ENCODE measurements at places on chromosomes 1 and 21.

DNA sequence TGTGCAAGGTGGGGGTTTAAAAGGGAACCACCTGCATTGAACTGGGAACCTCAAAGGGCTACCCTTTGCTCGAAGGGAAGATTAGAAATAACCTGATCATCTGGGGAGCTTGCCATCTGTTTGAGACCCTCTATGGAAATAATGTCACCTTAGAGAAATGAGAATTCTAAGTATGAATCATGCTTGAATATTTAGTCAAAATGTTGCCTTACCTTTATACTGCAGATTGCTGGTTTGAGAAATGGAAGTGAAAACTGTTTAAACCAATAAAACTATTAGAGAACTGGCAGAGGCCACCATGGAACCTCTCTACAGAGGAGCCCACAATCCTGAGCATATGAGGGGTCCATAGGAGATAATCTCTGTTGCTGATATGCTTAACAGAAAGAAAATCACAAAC lies 131.2 kb upstream of the FAM78B start:
- DNase-seq, result no peak

GRCh38 chr1:111110197-111110899 lies 29.5 kb downstream of the DRAM2 start:
- no peak for DNase-seq

- no peak for DNase-seq
Measured at GRCh38 chr1:77310924-77311323, 29.1 kb downstream of the AK5 start.

DNA sequence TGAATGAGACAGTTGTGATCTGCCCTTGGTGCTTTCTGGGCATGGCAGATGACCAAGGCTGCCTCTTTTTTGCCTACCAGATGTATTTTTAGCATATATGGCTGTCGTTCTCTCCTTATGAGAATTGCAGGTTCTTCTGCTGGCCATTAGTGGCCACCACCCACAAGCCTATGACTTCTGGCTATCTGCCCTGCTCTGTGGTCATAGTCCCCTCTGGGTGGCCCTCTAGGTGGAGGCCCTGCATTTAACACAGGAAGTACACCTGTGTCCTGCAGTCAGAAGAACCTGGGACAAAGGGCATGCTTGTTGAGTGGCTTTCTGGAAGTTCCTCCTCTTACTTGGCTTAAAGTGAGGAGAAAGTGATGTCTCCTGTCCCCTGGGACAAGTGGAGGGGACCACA lies 6.5 kb downstream of the FCAMR start:
- DNase-seq, result no peak

- no peak for DNase-seq
Measured at GRCh38 chr1:117563492-117563875, 42.4 kb upstream of the TENT5C start.

GRCh38 chr1:202046748-202047708 lies 36.6 kb downstream of the ELF3 start:
- peak; percentile 63 for DNase-seq

GRCh38 chr21:42474043-42474831 lies 21.8 kb downstream of the RSPH1 start:
- DNase-seq, result peak; percentile 83

DNA sequence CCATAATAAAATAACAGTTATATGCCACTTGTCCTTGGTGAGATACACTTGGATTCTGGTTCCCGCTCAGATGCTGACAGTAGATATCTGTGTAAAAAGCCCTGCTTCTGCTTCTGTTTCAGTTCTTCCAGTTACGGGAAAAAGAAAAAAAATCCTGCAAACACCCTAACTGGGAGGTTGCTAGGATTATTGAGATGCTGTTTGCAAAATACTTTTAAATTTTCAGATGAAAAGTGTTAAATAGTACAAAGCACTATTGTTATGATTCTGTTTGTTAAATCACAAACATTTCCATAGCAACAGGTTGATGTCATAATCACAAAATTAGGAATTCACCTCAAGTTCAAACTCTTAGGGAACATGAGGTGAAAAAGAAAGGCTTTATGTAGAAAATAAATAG lies 232.3 kb downstream of the HMCN1 start:
- no peak for DNase-seq

GRCh38 chr1:211736351-211736915 lies 61.0 kb upstream of the NEK2 start:
- no peak for DNase-seq

DNA sequence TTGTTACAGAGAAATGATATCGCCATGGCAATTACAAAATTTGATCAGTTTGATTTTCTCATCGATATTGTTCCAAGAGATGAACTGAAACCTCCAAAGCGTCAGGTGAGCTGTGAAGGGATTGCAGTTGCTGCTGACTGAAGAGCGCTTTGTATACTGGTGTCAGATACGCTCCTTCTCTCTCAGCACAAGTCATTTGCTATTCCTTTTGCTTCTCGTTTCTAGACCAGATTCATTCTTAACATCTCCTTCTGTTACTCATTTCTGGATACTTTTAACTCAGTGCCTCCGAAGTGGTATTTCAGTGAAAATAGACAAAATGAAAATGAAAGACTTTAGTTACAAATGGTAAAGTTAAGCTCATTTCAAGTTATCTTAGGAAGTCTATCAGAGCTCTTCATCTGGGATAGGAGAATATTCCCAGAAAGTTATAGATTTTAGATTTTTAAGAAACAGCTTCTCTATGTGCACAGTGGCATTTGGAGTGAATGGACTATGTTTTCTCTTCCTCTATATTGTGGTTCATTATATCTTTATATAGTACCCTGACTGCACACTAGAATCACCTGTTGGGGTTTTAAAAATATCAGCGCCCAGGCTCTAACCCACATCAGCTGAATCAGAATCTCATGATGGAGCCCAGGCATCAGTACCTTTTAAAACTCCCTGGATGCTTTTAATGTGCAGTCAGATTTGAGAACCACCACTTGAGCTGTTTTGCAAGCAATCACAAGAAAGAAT lies 30.3 kb upstream of the KCNQ4 start:
- no peak for DNase-seq

DNA sequence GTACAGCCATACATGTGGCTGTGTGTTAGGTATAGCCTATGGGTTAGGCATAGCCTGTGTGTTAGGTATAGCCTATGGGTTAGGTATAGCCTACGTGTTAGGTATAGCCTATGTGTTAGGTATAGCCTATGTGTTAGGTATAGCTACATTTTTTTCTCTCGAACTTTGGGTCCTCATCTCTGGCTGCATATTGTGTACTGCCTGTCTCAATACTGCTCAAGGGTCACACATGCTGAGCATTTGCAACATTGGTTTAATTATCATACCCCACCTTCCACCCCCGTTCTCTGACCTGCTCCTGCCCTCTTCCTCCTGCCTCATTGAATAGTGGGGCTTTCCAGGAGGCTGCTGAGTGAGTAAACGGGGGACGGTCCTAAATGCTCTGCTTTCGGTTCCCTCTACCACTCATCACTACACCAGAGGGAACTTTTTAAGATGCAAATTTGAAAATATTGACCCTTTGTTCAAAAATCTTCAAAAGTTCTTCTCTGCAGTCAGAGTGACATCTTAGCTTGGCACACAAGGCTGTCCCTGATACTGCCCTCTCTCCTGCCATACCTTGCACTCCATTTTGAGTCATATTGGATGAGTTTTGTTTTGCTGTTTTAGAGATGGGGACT lies 17.8 kb downstream of the OR2B11 start:
- DNase-seq, result no peak

DNA sequence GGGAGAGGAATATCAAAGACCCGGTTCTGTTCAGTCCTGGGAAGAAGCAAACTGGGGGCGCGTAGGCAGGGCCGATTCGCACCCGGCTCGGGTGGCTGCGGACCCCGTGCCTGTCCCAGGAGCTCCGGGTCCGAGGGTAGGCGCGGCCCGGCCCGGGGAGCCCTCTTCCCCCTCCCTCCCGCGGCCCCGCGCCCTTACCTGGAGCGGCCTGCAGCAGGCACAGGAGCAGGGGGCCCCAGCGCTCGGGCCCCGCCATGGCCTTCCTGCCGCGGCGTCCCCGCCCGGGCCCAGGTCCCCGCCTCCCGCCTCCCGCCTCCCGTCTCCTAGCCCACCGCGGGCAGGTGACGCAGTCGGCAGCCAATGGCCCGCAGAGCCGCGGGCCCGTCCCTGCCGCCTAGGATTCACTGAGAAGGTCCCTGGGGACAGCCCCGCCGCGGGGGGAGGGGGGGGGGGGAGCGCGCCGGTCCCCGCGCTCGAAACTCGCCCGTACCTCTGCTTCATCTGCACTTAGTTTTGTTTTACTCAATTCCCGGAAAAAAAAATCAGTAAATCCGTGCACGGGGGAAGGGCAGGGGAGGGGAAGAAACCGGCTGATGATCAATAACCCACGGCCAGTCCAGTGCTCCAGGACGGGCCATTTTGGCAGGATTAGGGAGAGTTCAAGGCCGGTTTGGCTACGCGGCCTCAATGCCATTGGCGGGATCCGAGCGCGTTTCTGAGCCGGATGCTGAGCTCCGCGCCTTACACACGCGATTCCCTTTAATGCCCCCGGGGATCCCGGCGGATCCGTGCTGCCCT lies at the start of gene IFNLR1:
Gene IFNLR1 (minus strand): TSS at position 297 of the 798 bp plus-strand sequence. CDS start 41 bp downstream, at position 256.
- DNase-seq, result peak; percentile 66

GRCh38 chr1:62834400-62834961 lies 50.5 kb downstream of the ATG4C start:
- no peak for DNase-seq

GRCh38 chr21:16421965-16422364 lies 692.2 kb downstream of the USP25 start:
- no peak for DNase-seq

GRCh38 chr1:13807209-13807608 lies 107.2 kb downstream of the PRDM2 start:
- peak; percentile 35 for DNase-seq

- no peak for DNase-seq
Measured at GRCh38 chr1:70754701-70755100, 292.9 kb downstream of the PTGER3 start.

DNA sequence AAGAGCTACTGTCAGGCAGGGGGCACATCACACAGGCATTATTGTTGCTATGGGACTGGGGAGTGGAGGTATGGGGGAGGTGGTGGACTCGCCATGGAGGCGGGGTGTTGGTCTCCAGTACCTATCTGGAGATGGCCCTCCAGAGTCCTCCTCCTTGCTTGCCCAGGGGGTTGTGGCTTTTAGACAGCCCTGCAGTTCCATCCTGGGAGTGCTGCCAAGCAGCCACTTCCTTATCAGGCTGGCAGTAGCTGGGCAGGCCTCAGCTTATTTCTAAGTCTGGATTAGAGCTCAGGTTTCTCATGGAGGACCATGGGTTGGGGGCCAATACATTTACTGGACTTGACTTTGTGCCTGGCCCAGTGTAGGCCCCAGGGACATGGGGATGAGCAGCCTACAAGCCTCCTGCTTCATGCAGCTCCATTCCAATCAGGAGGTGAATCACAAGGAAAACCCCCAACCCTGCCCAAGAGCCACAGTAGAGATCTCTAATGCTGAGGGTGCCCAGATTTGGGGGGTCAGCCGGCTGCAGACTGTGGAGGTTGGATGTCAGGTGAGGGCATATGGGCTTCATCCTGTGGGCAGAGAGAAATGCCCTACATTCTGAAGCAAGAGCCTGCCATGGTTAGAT lies 210.7 kb upstream of the EDN2 start:
- no peak for DNase-seq

DNA sequence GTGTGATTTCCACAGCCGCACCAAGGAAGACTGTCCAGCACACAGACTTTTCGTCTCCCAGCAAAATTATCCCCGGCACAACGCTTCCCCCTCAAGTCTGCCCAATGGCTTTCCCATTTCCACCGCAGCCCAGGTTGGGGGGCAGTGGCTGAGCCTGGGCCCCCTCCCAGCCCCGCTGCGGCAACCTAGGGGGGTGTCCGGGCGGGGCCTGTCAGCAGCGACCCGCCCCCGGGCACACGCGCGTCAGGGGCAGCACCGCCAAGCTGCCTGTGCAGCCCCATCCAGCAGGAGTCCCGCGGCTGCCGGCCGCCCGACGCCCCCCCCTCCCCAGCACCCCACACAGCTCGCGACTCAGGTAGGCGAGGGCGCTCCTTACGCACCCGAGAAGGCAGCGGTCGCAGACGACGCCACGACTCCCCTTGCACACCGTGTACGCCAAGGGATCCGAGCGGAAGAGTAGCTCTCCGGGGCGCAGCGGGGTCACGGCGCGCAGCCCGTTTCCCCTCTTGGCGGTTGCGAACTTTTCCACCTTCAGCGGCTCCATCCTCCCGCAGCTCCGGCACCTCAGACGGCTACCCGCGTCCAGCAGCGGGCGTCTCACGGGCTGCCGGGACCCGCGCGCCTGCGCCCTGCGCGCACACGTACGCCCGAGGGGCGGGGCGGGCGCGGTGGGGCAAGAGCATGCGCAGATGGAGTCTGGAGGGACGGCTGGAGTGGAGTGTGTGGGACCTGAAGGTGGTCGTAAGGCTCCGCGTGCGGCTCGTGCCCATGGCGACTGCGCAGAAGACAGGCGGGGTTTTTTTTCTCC lies at the start of gene SMYD3:
Gene SMYD3 (minus strand): TSS at position 606 of the 808 bp plus-strand sequence.
- peak; percentile 81 for DNase-seq

- no peak for DNase-seq
Measured at GRCh38 chr1:181013144-181013543, 9.5 kb downstream of the STX6 start.

DNA sequence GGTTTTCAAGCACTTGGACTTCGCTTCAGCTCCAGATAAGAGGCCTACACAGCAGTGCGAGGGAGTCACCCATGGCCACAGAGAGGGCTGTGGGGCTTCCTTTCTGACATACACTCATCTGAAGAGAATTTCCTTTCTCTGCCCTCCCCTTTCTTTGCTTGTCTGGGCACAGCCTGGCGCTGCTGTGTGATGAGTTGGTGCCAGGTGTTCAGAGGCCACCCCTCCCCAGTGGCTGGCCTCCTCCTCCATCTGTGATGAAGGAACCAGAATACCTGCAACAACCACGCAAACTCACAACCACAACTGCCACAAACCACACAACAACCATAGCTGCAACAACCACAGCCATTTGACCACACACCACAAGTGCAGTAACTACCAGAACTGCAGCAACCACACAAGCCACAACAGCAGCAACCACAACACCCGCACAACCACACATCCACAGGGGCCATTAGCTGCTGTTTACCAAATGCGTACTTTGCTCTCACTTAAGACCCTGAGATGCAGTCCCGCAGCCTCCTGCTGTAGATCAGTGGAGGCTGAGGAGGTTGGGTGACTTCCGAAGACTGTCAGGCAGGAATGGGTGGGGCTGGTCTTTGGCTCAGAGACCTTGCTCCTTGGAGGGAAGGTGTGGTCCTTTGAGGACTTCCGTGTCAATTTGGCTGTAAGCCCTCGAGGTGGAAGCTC lies 71.1 kb downstream of the IER5 start:
- DNase-seq, result peak; percentile 98

DNA sequence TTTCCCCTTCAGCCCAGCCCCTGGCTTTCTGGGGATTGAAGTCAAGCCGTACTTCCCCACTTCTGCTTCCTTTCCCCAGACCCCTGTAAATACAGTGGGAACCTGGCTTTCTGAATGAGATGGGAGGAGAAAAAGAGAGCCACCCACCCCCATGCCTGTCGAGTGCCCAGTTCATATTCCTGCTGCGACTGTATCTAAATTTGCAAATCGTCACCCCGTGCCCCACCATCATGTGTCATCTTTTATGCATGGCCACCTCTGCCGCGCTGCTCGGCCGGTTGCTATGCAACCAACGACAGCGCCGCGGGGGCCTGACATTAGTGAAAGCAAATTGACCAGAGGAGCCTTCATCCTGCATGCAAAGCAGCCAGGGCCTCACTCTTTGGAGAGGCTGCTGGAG lies 143.0 kb downstream of the ELAVL4 start:
- DNase-seq, result no peak

Measured in RWPE1 (cell line).